ENCODE measurements at places on chromosomes 1 and 21. TPM values are rescaled to one million over a fixed set of nuclear protein-coding genes. Genes with fewer than 3 reads are reported as not detected.

The TFB2M gene
- 5.7 TPM for total RNA-seq

The OR2T6 gene
- not detected for total RNA-seq

The TDRKH gene
- 7.8 TPM for total RNA-seq

The S100A14 gene
- not detected for total RNA-seq

The PRDX6 gene
- 383 TPM for total RNA-seq

The S100A9 gene
- total RNA-seq = 1.3 TPM

The ATP1A1 gene
- total RNA-seq = 1,350 TPM

The U2AF1 gene
- 46.0 TPM for total RNA-seq

The SIK1 gene
- total RNA-seq = 0.48 TPM

The CFHR3 gene
- total RNA-seq = 0.07 TPM

The CDK18 gene
- 42.0 TPM for total RNA-seq

The RIPPLY3 gene
- not detected for total RNA-seq

The GPR52 gene
- 1.9 TPM for total RNA-seq

The MAP3K21 gene
- total RNA-seq = 1.8 TPM

The SUCO gene
- total RNA-seq = 48.6 TPM

The KCNH1 gene
- 0.54 TPM for total RNA-seq

The EXOC8 gene
- 10.3 TPM for total RNA-seq

The CFHR4 gene
- not detected for total RNA-seq

The DCST1 gene
- not detected for total RNA-seq

The DNAJC16 gene
- total RNA-seq = 13.6 TPM
